Sciatic nerve (tissue), 2 donors: ENCODE measurements at places on chromosomes 2 and 18.

DNA sequence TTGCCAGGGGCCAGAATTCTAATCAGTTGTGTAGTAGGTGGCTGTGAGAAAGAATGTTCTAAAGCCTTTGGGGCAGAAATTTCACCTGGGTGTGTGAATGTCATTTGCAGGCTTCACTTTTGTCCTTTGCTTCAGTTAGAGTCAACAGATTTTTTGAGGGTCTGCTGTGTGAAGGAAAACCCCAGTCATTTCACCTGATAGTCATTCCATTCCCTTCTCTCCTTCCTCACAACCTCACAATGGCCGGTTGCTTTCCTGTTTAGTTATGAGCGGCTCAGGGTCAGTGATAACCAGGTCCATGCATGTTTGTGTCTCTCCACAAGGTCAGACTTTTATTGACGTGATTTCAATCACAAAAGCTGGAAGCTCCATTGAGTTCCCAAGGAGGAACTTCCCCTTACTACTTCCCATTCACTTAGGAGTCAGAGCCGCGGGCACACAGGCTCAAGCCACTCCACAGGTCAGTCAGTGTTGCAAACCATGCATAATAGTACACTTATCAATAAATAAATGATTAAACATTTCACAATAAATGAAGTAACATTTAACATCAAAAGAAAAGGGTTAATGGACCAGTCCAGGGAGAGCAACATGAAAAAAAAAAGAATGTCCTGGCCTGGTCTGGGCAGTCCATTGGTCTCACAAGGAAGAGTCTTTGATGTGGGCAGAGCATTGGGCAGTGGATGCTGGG lies 74.3 kb downstream of the NPAS2 start:
- DNase-seq: no peak

GRCh38 chr2:47219970-47220369 lies 64.9 kb upstream of the STPG4 start:
- no peak for DNase-seq

DNA sequence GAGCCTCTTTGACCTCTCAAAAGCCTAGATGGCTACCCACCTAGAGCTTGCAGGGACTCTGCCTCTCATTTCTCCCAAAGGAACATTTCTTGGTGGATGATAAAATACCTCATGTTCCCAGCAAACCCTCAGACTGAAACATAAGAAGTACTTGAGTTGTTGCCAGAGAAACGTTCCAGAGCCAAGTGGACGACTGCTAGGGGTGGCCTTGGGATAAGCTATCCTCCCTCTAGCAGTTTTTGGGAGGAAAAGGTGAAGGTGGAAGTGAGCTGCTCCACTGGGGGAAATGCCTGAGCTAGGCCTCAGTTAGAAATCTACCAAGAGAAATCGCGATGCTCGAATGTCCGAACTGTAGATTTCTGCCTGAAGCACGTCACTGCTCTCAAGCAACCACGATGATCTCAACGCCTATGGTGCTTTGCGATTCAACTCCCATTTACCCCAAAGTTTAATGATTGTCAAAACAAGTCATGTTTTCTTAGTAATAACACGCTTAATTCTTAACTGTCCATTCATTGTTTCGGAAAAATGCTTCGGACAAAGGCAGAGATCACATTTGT lies 91.5 kb downstream of the CCBE1 start:
- DNase-seq: no peak

GRCh38 chr2:85405201-85406059 lies 4.7 kb downstream of the CAPG start:
- no peak for DNase-seq

DNA sequence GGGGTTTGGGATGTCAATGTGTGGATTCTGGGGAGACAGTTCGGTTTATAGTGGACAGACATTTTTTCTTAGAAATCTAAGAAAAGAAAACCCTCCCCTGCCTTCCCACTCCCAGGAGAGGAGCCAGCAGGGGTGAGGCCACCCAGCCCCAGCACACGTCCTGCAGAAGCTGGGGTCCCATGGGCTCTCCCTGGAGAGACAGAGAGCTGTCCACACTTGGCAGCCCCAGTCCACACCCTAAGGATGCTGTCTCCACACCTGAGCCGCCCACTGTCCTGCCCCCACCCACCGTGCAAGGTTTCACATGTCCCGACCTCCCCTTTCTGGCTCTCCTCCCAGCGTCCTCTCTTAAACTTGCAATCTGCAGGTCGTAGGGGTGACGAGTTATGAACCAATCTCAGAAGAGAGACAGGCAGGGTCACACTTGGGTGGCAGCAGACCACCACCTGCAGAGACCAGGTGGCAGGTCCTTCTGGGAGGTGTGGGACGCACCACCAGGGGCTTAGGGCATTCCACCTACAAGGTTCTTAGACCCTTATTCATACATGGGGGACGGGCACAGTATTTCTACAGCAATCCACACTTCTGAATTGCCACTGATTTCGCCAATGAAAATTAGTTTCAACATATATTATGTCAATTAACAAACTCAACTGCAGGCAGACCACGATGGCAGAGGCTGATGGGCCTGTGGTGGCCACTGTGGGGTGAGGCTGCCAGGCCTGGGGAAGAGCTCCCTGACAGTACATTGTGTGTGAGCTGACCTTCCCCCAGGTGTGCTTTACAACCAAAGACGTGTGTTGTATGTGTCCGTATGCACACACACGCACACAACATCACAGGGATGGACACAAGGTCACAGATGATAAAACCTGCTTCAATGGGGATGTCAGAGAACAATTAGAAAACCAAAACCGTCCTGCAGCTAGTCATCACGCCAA lies 158.5 kb downstream of the TPO start:
- DNase-seq: no peak

DNA sequence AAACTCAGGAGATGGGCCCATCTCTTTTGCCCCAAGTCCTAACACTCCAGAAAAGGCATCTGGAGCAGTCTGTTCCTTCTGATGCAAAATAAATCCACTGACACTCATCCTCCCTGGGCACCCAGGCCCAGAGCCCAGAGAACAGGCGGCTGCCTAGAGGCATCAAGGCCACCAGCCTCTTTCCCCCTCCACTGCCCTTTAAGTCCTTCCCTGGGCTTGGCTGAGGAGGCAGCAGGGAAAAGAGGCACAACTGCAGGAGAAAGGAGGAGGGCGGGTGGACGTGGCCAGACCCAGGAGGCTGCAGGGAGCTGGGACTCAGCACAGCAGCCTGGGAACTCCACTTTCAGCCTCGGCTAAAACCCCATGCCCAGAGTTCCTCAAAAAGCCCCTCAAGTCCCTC lies 99.7 kb upstream of the ID2 start:
- DNase-seq: no peak

DNA sequence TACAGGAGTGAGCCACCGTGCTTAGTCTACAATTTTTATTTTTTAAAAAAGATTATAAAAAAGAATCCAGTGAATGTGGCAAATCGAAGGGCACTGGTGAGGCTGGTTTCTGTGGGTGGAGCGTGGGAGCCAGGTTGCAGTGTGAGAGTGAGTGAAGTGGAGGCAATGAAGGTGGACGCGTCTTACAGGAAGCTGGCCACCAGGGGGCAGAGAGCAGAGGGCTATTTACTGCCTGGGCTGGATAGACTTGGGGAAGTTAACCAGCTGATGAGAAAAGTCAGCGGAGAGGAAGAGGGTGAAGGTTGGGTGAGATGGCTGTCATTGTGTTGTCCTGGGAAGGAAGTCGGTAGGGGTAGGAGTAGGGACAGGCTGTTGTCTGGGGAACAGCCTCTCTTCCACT lies 6.8 kb downstream of the SCTR start:
- peak; percentile 66 for DNase-seq

DNA sequence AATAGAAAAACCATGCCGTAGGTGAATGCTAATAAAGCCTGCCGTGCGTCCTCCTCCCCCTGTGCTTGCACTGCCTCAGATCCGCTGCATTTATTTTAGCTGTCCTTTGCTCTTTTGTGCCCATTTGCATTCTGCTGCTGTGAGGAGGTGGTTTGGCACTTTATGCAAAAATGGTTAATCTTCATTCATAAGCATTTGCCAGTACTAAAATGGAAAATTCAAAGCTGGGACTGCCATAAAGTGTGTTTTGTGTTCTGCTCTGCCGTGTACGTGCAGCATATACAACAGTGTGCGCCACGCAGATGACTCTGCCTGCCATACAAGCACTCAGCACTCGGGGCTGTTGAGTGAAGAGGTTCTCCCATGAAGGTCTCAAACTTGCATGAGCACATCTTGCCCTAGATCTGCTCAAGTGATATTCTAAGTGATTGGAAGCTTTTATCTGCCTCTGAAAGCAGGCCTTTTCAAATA lies 73.6 kb downstream of the SPATS2L start:
- no peak for DNase-seq

DNA sequence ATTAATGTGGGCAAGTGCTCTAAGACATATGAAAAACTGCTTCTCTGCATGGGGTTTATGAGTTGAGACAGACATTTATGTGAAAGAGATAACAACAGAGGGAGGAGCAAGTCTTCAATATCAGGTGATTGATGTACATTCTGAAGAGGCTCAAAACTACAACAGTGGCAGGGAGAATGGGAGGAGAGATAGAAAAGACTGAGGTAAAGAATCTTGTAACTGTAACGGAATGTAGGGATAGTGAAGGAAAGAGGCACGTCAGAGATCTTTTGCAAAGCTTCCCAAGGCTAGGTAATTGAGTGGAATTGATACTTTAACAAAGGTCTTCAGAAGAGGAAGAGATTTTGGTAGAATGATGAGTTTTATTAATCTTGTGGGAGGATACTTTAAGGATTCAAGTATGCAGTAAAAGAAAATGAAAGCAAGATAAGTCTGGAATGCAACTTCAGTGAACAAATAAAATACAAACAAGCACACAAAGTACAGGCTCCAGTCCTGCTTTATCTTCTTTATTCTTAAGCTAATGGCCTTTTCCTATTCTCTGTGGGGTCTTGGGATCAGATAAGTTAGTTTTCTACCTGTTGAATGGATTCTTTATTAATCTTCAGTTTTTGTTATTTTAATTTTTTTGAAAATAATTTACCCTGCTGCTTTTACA lies 15.0 kb downstream of the SMAD4 start:
- no peak for DNase-seq

DNA sequence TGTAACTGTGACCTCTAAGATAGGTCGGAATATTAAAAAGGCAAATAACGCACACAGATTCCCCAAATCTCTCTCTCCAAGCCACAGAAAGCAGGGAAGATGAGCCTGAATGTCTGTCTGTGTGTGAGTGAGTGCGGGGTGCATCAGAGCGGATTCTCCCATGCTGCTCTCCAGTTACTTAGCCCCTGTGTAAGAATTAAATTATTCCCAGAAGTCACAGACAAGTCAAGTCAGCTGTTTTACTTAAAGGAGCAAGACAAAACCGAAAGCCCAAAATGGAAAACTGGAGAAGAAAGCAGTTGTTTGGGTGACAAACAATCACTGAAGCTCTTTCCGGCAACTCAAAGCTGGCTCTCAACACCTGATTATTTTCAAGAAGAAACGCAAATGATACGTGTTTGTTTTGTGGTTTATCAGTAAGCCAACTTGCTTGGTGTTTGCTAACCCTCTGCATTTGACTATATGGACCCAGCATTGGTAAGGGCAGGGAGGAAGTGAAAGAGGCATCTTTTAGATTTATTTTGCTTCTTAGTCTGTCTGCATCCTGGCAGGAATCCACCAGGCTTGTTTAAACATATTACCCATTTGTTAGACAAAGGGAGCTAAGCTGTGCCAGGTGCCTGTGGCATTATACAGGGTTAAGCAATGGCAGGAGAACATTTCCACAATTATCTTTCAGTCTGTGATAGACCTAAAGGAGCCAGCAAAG lies 121.5 kb upstream of the CREB1 start:
- DNase-seq: no peak

GRCh38 chr18:10973567-10974203 lies 175.7 kb downstream of the PIEZO2 start:
- no peak for DNase-seq

DNA sequence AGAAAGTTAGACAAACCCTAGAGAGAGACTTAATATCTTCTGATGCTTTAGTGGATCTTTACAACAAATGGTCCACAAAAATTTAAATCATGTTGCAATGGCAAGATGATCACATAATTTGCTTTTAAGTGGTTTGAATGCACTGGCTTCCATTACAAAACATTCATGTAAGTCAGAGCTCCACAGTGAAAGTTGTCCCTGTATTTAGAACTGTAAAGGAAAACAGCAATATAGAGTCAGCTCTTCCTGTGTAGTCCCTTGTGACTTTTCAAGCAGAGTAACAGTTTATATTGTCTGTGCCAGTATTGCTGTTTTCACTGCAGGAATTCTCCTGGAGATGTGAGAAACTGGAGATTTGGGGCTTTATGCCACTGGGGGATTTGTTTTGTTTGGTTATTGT lies 77.7 kb downstream of the MEIS1 start:
- DNase-seq: no peak

- DNase-seq: no peak
These were observed 136.3 kb downstream of the ERBB4 start for GRCh38 chr2:212402316-212402715.

- no peak for DNase-seq
These were observed 141.3 kb upstream of the IL1R2 start for GRCh38 chr2:101850450-101850849.

GRCh38 chr2:32856891-32857290 lies 89.9 kb upstream of the LTBP1 start:
- no peak for DNase-seq

DNA sequence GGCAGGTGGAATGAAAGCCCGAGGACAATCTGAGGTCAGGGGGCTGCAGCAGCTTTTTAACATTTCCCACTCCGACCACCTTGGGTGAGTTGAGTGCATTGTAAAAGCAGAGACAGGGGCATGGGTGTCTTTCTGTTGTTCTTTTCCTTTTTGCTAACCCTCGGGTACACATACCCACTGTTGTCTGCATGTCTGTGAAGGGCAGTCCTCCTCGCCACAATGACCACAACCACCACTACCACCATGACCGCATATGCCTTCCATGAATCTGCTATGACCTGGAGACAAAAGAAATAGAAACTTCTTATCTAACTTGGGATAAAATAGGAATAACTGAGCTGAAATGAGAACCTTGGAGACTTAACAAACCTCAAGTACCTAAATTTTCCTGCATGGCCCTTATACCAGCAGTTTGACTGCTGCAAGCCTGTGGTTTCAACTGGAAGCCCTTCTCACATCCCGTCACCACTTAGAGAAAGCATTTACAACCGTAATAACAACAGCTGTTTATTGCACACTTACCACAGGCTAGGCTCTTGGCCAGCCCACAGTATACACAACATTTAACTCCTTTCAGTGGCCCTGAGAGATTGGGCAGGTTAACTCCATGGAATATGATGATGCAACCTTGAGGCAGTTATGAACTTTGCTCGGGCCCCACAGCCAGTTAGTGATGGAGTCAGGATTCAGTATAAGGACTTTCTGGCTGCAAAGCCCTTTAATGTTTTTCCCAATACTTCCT lies 80.3 kb downstream of the GYPC start:
- no peak for DNase-seq

DNA sequence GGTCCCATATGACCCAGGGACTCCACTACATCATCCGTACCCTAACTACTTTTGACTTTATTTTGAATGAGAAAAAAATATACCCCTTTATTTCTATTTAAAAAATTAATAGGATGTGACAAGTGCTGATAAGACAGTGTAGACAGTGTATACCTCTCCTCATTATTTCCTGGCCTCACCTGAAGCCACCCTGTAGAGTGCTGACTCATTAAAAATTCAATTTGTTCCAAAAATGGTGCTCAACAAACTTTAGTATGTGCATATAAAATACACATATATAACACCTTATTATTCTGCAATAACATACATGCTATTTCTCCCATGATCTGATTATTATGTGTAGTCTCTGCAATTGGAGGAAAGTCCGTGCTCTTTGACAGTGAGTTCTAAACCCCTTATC lies 20.8 kb downstream of the NOL4 start:
- DNase-seq: no peak

GRCh38 chr2:112151701-112152440 lies 13.7 kb downstream of the FBLN7 start:
- peak; percentile 37 for DNase-seq
